ENCODE measurements at places on chromosomes 4 and X.

- DNase-seq: no peak
These were observed 282.2 kb downstream of the GUCY2F start for GRCh38 chrX:109199726-109200125.

GRCh38 chr4:27057053-27057452 lies 196.4 kb downstream of the STIM2 start:
- DNase-seq: no peak

GRCh38 chr4:169682372-169683047 lies 62.1 kb downstream of the CLCN3 start:
- no peak for DNase-seq

DNA sequence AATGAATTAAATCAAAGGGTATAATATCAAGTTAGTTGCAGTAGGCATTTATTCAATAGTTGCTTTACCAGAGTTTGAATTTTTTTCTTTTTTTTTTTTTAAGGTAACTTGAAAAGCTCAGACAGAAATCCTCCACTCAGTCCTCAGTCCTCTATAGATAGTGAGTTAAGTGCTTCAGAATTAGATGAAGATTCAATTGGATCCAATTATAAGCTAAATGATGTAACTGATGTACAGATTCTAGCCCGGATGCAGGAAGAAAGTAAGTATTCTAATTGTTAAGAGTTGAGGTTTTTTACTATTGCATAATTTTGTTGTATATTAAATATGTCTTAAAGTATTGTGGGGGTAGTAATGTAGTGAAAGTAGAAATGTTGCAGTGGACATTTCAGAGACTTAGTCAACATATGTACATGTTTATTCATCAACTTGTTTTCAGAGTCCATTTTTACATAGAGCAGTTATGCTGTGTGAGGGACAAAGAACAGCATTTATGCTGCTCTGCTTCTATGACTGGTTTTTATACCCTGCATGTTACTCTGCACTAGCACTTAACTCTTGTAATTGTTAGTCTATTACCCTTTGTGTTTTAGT lies 38.4 kb downstream of the SLAIN2 start:
- DNase-seq: no peak

GRCh38 chr4:3786196-3786869 lies 20.1 kb downstream of the ADRA2C start:
- no peak for DNase-seq

DNA sequence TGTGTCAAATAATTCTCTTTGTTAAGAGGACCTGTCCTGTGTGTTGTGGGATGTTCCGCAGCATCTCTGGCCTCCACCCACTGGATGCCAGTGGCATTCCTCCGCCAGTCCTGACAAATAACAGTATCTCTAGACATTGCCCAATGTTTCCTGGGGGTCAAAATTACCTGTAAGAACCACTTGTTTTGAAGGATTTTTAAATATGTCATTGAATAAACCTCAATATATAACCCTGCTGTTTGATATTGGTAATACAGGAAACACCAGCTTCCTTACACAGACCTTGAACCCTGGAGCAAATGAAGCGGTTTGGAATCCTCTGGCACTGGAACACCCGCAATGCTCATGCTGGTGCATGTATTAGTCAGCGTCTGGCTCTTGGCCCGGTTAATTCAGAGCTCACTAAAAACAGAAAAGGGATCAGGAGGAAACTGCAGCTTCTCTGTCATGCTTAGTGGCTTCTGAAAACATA lies 101.3 kb downstream of the TBL1X start:
- DNase-seq: no peak

GRCh38 chr4:1243451-1244080 lies 5.4 kb downstream of the CTBP1 start:
- DNase-seq: no peak

DNA sequence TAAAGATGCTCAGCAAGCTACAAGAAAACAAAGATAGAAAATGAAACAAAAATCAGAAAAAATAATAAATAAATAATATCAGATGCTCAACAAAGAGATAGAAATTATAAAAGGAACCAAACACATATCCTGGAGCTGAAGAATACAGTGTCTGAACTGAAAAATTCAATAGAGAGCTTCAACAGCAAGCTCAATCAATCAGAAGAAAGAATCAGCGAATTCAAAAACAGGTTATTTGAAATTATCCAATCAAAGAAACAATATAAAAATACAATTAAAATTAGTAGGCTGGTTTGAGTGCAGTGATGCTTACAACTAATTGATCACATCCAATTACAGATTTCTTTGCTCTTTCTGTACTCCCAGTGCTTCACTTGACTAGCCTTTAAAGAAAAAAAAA lies 40.8 kb upstream of the FOXR2 start:
- DNase-seq: no peak

DNA sequence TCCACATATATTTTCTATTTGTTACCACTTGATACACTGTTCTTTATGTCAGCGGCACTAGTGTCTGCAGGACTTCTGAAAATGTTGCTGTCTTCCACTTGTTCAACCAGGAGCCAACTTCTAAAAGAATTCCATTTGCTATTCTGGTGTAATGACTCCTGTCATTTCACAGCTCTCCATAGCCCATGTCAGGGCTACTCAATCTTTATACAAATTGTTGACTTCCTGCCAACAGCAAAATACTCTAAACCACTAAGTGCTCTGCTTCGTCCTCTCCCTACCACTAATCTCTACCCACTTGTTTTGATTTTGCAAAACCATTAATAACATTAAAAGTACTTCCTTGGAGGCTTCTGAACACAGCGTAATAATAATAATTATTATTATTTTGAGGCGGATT lies 7.2 kb downstream of the CTSO start:
- DNase-seq: no peak

- no peak for DNase-seq
These were observed 44.4 kb downstream of the LRBA start for GRCh38 chr4:150970685-150971151.

- DNase-seq: no peak
These were observed 136.1 kb downstream of the SNCA start for GRCh38 chr4:89700766-89701423.

DNA sequence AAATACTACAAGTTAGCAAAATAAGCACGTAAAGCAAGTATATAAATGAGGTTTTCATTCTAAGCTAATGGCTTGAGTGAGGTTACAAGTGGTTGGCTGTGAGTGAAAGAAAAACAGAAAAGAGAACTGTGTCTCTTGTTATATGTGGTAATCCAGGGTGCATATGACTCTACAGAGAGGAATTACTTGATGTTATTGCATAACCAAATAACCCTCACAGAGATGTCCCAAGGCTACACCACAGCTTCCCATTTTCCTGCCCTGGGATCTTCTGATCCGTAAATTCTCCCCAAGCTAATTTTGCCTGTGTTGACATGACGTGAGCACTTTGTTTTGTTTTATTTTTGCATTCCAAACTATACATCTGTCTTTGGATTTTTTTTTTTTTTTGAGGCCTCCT lies 470.0 kb upstream of the INTU start:
- no peak for DNase-seq

DNA sequence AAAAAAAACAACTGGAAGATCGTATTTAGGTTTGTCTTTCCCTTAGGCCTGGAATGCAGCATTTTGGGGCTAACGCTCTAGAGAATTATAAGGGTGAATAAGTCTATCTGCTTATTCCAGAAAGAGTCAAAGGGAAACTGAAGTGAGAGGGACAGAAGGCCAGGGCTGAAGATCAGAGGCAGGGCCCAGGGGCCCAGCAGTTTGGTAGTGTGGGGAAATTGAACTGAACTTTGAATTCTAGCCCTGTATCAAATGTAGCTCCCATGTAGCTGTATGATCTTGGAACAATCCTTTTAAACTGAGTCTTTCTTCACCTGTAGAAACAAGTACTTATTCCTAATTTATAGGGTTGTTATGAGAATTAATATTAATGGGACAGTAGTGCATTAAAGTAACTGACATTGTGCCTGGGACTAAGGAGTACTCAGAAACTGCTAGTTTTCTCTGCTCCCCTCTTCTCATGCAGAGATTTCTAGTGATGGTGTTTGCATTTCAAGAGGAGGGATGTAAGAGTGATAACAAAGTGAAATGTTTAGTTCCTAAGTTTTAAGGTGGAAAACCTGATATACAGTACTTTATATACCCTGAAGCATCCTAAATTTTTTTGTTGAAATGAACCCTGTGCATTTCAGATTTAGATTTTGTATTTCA lies 30.4 kb downstream of the STOX2 start:
- no peak for DNase-seq

DNA sequence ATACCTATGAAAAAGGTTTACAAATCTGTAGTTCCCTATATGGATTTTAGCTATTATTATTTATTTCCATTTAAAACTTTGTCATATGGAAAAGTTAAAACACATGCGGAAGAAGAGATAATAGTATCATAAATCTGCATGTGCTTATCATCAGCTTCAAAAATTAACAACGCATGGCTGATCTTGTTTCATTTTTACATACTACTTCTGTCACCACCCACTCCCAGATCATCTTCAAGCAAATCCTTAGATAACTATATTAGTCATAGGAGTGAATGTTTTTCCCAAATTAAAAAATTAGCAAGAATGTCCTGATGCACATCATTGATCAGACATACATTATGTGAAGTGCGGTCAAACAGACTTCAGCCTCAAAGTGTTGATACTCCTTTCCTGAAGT lies 24.6 kb upstream of the MOB1B start:
- no peak for DNase-seq

- no peak for DNase-seq
These were observed 39.9 kb downstream of the ATP8A1 start for GRCh38 chr4:42617030-42617429.

DNA sequence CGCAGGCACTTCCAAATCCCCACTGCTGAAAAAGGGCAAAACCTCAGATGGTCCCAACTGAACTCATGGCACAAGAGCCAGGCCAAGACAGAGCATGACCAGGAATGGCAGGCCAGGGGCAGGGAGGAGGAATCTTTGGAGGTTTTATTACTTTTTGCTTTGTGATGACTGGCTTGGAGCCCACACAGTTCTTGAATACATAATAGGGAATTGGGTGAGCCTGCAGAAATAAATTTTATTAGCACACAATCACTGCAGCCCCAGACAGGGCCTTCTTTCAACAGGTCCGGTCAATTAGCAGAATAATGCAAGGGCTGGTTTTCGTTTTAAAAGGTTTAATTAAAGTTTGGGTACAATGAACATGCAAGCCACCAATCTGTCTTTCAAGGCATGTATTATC lies 23.4 kb upstream of the MAMLD1 start:
- DNase-seq: no peak

DNA sequence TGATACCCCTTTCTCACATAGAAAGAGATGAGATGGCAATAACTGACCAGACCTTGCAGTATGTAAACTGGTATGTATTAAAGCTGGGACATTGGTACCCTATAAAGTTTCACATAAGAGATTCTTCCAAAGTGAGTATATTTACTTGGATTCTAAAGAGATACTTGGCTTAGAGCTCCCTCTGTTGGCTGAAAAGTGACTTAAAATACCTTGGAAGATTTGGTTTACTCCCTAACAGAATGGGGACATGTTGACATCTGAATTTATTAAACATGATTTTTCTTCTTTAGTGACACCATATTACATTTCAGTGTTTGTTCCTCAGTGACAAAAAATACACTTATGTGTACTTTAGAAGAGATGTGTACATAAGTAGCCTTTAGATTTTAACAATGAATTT lies 47.9 kb upstream of the RGN start:
- no peak for DNase-seq

DNA sequence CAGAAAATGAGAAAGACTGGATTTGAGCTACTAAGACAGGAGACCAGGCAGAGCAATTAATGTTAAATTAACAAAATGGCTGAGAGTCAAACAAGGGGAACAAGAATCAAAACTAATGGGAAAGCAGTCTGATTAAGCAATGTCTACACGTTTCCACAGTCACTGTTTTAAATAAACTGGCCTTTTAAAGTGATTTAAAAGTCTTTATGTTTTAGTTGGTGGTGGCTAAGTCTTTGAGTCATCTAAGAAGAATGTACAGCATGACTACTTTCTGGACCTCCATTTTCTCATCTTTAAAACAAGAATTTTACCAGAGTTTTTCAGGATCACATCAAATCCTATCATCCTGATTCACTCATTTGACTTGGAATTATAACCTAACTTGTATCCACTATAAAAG lies 233.8 kb downstream of the ENOX2 start:
- no peak for DNase-seq

DNA sequence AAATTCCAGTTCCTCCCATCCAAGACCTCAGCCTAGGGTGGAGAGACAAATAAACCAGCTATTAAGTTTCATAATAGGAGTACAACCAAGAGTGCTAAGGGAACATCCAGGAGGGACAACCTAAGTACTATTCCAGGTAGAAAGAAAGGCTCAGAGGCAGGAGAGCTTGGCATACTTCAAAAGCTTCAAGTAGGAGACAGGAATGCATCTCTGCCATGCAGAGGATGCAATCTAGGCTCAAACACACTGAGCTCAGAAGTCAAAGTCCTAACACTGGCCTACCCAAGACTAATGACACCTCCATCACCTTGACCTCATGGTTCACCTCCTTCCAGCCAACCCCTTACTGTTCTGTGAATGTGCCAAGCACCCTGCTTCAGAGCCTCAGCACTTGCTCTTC lies 8.1 kb downstream of the WDFY3 start:
- DNase-seq: no peak

DNA sequence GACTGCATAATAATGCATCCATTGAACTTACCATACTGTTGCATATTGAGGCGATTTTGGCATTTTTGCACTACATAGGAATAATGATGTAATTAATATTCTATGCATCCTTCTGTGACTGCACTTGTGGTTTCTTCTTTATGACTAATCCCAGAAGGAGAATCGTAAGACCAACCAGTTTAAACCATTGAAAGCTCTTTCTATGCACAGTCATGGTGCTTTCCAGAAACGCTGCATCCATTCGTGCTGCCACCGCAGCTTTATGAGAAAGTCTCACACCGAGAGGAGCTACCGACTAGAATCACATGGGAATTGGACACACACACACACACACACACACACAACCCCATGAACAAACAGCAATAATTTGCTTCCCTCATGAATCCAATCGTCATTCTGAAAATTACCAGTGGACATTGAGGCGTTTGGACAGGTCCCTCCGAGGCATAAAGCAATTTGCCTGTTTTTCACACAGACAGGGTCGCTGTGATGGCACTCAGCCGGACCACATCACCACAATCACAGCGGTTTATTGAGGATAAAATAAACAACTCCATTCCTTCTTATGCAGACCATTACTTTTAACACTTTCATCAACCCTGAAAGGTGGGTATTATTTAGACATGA lies 64.2 kb downstream of the PACRGL start:
- no peak for DNase-seq

DNA sequence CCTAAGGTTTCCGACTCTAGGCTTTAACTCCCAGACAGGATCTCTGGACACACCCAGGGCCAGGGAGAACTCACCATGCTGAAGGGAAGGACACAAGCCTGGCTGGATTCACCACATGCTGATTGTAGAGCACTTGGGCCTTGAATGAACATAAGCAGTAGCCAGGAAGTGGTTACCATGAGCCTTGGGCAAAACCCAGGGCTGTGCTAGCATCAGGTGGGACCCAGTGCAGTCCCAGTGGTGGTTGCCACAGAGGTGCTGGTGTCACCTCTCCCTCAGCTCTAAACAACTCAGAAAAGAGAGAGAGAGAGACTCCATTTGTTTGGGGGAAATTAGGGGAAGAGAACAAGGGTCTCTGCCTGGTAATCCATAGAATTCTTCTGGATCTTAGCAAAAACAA lies 77.0 kb downstream of the KLHL13 start:
- no peak for DNase-seq

Measured in activated effector memory CD4-positive, alpha-beta T cell treated with Interleukin-2 at 50 U/mL for 16 hours (primary cell).